ENCODE measurements at places on chromosomes 1 and 21.

DNA sequence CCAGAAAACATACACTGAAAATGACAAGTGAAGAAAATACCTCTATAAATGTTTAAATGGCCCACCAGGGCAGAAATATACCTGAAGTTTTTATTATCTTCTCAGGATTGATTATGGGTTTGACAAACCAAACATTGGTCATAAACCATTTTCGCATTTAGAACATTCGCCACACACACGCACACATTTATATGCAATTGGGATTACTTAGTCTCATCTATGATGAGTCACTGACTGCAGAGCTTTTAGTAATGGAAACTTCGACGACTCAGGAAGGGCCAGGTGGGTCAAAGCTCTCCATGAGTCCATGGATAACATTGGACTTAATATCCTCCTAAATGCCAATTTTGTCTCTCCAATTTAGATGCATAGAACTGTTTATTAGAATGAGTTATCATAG is 16.9 kb downstream of the NRDC start:
- no peak for DNase-seq

DNA sequence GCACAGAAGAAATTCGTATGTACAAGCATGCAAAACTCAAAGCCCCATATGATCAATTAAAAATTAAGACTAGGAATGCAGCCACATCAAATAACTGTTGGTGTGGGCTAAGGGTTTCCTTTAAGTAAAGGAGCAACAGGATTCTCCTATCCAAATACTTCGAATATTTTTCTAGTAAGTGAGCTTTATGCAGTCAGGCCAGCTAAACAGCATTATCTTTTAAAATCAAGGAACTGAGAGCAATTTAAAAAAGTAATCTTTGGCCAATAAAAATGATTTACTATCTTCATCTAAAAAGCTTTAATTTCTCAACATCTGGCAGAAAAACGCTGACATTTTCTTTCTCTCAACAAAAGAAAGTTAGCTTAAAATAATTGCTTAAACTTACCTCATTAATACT is 19.8 kb downstream of the CNN3 start:
- DNase-seq, result no peak

DNA sequence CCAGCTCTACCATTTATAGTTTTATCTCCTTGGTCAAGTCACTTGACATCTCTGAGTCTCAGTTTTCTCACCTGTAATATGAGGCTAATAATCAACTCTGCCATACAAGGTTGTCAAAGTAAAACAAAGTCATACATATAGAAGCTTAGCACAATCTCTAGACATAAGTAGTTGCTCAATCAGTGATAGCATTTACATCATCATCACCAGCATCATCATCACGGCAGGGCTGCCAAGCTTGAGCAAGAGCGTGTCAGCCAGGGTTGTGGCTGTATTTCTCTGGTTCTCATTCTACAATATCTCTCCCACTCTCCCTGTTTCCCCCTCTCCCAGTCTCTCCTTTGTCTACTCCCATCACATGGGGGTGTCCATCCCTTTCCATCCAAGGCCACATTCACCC is 41.7 kb upstream of the COA6 start:
- DNase-seq, result no peak

GRCh38 chr1:1630191-1630964 is 1.6 kb upstream of the MMP23B start:
- DNase-seq, result peak; percentile 96

- peak; percentile 59 for DNase-seq
Measured at GRCh38 chr21:46183910-46184624, at the start of gene SPATC1L. TSS of gene SPATC1L (minus strand) at chr21:46184459. CDS start at chr21:46182816, 1,643 bp downstream.
